RWPE1 (cell line): ENCODE measurements at places on chromosomes 13 and 19.

DNA sequence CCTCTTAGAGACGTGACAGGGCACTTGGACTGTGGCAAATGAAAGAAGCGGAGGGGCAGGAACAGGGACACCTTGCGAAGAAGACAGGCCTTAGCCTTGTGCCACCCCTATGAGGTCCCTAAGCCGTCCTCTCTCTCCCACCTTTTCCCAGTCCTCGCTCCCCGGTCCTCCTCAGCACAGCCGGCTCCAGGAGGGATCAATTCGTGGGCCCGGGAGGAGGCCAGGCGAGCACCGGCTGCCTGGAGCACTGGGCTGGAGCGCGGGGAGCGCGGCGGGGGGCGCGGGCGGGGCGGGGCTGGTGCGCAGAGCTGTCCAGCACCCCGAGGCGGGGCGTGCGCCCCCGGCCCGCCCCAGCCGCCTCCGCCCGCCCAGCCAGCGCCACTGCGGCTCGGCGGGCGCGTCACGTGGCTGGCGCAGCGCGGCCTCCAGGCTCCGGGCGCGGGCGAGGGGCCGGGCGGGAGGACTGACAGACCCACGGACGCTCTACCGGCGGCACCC lies at the start of gene LRP3:
LRP3 (plus strand) TSS at position 466 of the 498 bp plus-strand sequence. CDS start 456 bp downstream, outside the sequence.
- no peak for DNase-seq

- peak; percentile 93 for DNase-seq
Observed at GRCh38 chr13:45167611-45168554, 33.0 kb downstream of the KCTD4 start.

- DNase-seq = peak; percentile 50
Observed at GRCh38 chr19:18379803-18380747, 5.9 kb upstream of the GDF15 start.

GRCh38 chr19:43541920-43542650 lies 9.1 kb downstream of the ZNF575 start:
- no peak for DNase-seq

GRCh38 chr13:74629985-74630384 lies 495.8 kb upstream of the KLF12 start:
- no peak for DNase-seq

GRCh38 chr19:52527134-52527955 lies at the start of gene ZNF808:
ZNF808 (plus strand) TSS chr19:52527668; CDS start chr19:52543285, 15,617 bp downstream.
- DNase-seq = peak; percentile 79

GRCh38 chr19:54178581-54179261 lies 5.8 kb upstream of the TMC4 start:
- no peak for DNase-seq

DNA sequence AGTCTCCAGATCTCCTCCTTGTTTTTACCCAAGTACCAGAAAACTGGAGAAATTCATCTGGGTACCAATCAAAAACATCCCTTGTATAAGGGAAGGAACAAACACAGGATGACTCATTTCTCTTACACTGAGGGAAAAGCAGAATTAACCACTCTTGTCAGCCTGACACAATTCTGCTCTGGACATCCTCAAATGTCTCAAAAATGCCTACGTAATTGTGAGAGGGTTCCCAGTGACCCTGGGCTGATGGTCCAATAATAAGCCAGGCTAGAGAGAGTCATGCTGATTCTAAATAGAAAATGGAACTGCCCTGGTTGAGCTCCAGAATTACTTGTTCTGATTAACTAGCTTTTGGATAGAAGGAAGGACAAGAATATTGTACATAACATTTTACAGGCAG lies 14.5 kb downstream of the ZNF708 start:
- no peak for DNase-seq

- no peak for DNase-seq
Observed at GRCh38 chr13:66765559-66765958, 464.6 kb downstream of the PCDH9 start.

DNA sequence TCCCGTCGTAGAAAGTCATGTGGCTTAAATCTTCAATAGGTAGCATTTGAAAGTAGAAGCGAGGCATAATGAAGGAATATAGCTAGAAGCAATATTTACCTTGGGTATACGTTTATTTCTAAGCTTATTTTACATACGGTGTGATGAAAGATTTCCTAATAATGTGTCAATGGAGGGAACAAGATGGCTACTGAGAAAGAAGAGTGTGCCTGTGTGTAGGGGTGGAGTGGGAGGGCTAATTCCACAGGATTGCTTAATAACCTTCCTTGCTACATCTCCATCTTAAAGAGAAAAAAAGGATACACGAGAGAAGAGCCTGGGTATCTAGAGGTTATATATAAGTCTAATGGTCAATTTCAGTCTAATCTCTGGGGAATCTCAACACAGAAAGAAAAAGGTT lies 2.0 kb downstream of the SPART start:
- DNase-seq = peak; percentile 34

GRCh38 chr13:98274921-98275487 lies 97.9 kb upstream of the RNF113B start:
- no peak for DNase-seq

DNA sequence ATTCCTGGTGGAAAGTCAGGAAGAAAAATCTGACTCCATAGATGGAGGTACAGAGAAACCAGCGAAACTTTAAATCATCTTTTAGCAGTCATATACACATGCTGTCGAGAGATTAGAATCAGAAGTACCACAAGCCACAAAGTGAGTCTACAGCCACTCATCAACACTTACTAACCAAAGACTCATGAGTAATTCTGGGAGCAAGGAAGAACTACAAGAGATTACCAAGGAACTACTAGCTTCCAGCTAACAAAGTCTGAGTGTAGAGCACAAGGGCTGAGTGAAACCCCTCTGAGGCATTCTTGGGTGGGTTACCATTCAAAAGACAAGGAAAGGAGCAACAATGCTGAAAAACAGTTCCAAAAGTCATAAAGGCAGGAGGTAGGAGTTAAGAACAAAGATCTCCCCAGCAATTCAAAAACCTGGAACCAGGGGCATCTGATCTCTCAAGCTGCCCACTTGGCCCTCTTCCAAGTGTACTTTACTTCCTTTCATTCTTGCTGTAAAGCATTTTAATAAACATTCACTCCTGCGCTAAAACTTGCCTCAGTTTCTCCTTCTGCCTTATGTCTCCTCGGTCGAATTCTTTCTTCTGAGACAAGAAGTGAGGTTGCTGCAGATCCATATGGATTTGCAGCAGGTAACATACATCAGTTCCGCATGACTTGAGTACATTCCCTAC lies 13.0 kb downstream of the RBM26 start:
- DNase-seq = peak; percentile 7

DNA sequence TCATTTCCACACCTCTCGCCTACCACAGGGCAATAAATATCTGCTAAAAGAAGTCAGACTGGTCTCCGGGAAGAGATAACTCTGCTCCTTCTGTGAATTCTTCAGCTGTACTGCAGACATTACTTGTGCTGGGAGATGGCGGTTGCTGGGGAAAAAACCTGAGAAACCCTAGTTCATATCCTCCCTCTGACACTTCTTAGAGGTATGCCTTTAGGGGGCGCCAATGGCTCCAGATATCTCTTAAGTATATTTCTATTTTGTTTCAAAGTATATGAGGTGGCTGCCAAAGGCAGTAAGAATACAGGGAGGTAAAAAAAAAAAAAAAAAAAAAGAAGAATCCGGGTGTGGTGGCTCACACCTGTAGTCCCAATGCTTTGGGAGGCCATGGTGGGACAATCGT lies 175.2 kb downstream of the PAN3 start:
- no peak for DNase-seq

DNA sequence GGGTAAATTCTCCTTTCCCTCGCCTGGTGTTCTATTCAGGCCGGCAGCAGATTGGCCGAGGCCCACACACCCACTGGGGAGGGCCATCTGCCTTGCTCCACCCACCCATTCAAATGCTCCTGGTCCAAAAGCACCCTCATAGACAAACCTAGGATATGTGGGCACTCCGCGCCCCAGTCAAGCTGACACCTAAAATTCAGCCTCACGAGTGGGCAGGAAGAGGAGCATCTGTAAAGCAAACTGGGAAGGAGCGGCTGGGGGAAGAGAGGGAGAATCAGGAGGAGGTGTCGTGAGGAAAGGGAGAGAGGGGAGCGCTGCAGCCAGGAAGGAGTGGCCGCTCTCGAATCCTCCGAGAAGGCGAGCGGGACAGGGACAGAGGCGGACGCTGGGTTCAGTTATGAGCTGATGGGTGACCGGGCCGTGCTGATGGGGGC lies 136.9 kb downstream of the USP12 start:
- DNase-seq = no peak

DNA sequence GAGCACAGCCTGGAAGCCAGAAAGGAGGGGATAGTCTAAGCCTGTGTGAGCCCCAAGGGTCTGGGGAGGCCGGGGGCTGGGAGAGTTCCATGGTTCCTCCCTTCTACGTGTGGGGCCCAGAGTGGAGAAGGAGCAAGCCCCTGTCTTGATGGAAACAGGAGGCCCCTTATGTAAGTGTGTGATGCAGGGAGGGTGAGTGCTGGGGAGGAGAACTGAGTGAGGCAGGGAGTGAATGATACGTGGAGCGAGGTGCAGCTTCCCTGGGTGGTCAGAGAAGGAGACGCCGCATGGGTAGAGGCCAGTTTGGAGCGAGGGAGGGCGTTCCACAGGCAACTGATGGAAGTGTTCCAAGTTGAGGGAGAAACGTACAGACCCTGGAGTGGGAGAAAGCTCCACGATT lies 16.0 kb downstream of the MAG start:
- no peak for DNase-seq
